MG63 (cell line): ENCODE measurements at places on chromosomes 3 and 15. TPM values are rescaled to one million over a fixed set of nuclear protein-coding genes. Genes with fewer than 3 reads are reported as not detected.

Gene MYO5A
- 8.4 and 14.5 TPM in 2 replicates for total RNA-seq

Gene RYR3
- not detected in 2 replicates for total RNA-seq

DNA sequence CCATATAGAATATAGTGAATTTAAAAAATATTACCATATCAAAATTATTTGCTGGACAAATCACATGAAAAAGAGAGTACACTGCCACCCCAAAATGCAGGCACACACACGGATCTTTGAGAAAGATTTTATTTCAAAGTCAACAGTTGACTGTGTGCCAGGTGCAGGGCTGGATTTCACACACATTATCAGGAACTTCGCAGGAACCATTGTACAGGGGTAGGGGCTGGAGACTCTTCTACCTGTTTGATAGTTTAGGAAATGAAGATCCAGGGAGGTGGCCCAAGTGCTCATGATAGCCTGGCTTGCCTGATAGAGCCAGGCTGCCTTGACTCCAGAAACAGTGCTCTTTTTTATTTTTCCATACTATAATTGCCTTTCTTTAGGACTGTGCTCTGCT, 54.2 kb downstream of the IL1RAP start:
- no peak for DNase-seq

Gene ELL3
- total RNA-seq: 5.6 TPM in 1 of 2 replicates, not detected in the other

GRCh38 chr15:43239732-43240491, 19.1 kb upstream of the EPB42 start:
- DNase-seq: no peak

GRCh38 chr15:62951481-62951880, 91.1 kb upstream of the TPM1 start:
- DNase-seq: no peak

Gene GOLGA6L1
- not detected in 2 replicates for total RNA-seq

Gene GOLGA8G
- total RNA-seq: not detected in 2 replicates

DNA sequence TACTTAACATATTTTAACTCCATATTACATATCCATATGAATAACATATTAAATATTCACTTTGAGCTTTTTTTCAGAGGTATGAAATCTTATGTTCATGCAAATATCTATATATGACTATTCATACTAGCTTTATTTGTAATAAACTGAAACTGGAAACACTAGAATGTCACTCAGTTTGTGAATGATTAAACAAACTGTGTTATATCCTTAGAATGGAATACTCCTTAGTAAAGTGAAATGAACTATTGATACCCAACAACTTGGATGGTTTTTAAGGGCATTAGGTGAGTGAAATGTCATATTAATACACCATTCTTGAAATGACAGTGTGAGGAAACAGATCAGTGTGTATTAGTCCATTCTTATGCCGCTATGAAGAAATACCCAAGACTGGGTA, 45.4 kb downstream of the ARHGAP11B start:
- no peak for DNase-seq

DNA sequence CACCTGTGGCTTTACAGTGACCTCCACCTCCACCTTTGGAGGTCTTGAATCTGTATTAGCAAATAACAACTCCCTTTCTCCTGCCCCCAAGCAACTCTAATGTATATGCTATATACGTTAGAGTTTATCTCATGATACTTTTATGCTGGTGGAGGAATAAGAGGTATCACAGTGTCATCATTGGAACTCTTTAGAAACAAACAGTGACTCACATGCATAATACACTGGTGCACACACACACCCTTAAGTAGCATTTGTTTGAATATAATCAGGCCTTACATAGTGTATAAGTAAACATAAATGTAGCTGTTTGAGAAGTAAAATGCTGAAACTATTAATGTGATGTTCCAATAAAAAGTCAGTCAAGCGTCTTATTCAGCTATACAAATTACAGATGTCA, 280.2 kb upstream of the C2CD4B start:
- DNase-seq: no peak

GRCh38 chr3:99753268-99753975, 64.2 kb upstream of the CMSS1 start:
- peak; percentile 39 for DNase-seq

DNA sequence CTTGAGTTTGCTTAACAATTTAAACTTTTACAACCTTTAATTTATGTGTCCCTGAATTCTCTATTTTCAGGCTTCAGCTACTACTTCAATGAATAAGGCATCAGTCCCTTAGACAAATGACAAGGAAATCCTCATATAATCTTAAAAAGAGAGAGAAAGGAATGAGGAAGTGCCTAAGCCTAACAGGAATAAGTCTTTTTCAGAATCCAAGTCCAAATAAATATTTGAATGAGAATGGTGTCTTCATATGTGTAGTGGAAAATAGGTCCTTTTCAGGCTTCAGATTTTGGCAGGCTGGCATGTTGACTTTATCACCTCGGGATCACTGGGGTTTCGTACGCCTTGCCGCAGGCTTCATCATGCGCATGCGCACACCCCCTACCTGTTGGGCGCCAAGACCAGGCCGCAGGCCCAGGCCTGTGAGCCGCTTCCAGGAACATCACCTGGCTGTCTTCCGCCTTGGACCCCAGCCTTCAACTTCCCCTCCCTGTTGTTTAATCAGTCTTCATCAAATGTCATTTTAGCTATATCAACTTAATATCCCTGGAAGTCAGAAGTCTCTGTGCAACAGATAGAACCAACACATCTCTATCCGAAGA, 334.5 kb downstream of the SOX2 start:
- DNase-seq: no peak

- no peak for DNase-seq
Measured at GRCh38 chr15:58517682-58518525, 86.1 kb downstream of the LIPC start.

Gene GOLGA6L7
- total RNA-seq: not detected in 2 replicates

Gene CHST2
- total RNA-seq: 0.20 and 0.36 TPM in 2 replicates

Gene ABHD17C
- 8.0 and 8.1 TPM in 2 replicates for total RNA-seq

DNA sequence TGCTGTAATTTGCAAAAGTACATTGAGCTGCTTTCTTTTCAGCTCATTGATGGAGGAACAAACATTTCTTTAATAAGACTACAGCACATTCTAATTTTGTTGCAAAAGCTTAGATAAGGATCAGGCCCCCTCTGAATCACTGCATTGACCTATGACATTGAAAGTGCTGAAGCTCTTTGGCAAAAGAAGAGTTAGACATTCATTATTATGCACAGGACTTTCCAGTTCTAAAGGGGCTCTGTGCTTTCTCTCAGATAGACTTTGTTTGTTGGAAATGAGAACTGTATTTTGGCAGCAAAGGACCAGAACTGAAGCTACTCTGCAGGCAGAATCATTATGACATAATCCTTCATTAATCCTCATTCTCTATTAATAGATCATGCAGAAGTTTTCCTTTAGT, 252.9 kb upstream of the SOX2 start:
- no peak for DNase-seq

GRCh38 chr3:42717306-42717705, 14.7 kb upstream of the HHATL start:
- DNase-seq: no peak

GRCh38 chr3:137820366-137820765, 56.3 kb downstream of the SOX14 start:
- DNase-seq: no peak

GRCh38 chr15:93477721-93478120, 388.7 kb upstream of the RGMA start:
- no peak for DNase-seq

Gene NEK4
- 13.5 and 14.6 TPM in 2 replicates for total RNA-seq
